ENCODE measurements at places on chromosomes 5 and 9.

DNA sequence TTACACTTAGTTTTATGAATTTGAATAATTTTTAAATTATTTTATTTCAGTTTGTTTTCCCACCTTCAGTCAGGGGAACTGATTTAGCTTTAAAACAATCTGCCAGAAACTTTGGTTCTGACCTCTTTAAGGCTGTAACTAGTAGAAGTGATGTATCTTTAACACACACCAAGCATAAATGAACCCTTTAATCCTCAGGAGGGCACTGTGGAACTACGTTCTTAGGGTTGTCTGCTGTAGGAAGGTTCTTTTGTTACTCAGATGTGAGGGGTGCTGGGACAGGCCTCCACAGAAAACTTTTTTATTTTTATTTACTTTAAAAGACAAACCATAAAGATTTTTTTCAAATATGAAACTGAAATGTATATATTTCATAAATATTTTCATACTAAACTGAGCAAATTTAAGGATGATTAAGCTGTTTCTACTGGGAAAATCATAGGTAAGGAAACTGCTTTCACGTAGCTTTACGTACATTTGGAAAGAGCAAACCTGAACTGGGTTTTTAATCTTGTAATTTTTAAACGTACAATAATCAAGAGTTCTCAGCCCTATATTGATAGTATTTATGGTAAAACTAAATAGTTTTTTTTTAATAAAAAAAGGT lies 5.3 kb downstream of the KLF4 start:
- no peak for DNase-seq

DNA sequence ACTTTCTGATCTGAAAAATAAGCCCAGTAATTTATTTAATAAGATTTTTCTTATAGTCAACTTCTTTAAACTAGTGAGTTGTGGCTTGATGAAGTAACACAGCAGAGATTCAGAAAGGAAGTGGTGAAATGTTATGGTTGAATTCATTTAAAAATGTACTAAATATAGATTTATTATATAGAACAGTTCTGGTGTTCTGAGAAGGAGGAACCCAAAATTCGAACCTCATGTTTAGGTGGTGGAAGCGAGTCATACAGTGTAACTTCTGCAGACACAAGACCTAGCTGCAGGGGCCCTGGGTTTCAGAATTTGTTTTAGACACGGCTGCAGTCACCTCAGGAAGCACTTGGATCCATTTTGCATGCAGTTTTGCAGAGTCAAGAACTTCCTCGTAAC lies 188.2 kb downstream of the TRIO start:
- DNase-seq = no peak

DNA sequence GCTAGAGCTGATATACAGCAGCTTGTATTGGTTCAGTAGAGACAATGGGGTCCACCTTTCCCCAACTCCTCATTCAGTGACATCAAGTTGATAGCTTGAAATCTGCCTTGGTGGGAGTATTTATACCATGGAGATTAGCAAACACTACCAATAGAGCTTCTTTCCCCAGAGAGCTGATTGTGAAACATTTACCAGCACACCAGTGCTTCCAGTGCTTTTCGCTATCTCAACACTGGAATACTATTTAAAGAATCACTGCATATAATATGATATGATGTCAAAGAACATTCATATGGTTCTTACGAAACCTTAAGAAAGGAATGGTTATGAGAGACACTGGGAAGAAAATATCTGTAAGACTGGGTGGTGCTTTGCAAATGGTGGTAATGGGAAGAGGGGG lies 21.8 kb upstream of the RNF145 start:
- DNase-seq = no peak

GRCh38 chr5:143008809-143009521 lies 238.8 kb downstream of the ARHGAP26 start:
- peak; percentile 38 for DNase-seq

DNA sequence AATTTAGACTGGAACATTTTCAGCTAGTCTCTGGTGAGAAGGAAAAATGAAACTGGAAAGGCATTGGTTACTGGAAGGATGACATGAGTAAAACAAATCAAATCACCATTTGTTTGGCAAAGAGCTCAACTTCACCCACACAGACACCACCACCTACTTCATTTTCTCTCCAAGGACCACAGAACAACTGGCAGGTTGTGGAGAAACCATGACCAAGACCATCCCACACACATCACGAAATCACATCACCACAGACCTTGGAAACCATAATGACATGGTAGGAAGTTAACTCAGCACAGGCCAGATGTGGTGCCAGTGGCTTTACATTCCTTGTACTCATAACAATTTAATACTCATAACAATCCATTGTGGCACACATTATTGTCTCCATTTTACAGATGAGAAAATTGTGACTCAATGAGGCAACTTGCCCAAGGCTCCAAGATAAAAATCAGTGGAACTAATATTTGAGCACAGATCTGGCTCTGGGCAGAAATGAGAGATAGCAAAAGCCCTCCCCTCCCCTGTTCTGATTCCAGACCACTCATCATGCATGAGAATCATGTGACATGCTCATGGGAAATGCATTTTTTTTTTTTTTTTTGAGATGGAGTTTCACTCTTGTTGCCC lies 7.5 kb downstream of the OR1K1 start:
- DNase-seq = no peak

DNA sequence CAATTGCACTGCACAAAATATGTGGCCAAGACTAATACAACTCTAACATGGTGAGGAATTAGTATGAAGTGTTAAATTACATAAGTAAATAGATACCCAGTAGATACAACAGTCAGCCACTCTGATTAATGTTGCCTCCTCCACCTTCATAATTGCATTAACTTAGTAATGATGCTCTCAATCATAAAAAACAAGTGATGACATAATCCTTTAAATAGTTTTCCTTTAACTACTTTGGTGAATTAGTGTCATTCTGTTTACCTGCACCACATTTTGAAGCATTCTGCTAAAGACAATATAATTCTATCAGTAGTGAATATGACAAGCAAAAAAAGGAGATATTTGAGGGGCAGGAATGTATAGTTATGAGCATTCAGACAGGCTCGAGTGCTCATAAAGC lies 265.9 kb upstream of the SLC24A2 start:
- DNase-seq = no peak

DNA sequence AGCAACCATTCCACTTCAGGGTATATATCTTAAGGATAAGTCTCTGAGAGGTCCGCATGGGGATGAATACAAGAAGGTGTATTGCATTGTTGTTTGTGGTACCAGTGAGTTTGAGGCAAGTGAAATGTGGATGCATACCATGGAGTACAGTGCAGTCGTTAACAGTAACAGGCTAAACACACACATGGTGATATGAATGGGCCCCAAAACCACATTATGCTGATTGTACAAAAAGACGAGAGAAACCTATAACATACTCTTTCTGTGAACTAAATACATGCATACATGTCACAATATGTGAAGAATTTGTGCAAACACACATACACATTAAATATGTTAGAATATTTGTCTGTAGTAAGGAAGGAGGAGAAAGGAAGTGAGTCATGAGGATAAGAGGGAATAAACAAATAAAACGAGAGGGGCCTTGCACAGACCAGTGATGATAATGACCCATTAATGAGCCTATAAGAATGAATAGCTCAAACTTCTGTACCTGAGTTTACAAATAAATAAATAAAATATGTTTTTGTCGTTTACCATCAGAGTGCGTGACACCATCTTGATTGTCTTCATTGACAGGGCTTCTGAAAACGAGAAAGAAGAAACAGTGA lies 66.5 kb upstream of the RICTOR start:
- DNase-seq = no peak

DNA sequence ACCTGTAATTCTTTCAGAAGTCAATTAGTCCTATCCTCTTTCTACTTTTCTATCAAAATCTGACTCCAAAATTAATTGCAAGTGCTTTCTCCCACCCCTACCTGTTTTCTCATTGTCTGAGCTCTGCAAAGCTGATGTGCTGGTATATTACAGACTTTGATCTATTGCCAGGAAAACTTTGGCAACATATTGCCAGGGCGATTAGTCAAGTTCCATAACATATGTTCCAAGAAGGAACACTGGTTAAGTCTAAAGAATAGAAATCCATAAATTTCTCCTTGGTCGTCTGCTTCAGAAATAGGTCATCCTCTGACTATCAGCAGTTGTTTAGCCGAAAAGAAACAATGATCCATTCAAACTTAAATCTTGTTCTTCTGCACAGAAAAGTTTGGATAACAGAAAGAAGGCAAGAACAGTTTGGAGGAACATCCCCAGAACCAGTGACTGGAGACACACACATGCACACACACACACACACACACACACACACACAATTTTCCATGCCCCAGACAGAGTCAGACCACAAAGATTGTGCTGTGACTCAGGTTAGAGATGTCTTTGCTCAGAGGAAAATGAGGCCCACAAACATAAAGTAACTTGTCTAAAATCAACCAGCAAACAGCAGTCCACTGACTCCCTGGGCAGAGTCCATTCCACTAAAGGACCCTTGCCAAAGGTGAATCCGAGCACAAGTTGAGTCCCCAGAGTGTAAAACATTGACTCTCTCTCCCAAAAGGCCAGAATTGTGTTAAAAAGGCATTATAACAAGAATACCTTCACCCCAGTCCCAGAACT lies 202.1 kb downstream of the DEPDC1B start:
- DNase-seq = no peak

DNA sequence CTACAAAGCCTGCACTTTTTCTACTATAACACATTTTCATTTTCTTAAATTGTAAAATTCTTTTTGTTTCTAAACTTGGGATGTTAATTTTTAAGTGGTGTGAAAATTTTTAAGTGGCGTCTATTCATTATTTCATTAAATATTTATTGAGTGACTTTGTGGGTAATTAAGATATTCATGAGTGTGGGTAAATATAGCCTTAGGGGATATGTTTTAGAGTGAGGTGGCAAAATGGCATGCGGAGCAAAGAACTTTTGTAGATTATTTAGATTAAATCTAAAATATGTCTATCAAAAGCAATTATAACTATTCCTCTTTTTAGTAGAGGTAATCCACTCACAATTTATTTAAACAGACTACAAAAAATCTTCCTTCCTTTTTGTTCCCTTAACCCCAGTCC lies 188.4 kb downstream of the PCSK1 start:
- DNase-seq = no peak

DNA sequence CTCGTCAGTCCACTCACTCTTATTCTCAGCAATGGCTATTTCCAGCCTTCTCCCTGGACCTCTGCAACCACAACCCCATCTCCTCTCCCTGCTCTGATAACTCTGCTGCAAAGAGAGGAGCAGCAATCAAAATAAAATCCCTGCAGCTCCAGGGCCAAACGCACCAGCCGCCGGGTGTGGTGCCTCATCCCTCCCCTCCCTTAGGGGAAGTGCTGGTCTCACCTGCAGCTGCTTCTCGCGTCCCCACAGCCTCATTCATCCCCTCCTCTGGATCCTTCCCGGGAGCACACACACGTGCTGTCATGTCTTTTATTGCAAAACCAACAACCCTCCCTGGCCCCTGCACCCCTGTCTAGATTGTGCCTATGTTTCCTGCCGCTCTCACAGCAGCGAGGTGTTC lies 77.8 kb downstream of the TENT4A start:
- DNase-seq = no peak

- no peak for DNase-seq
Measured at GRCh38 chr9:7827056-7827455, 27.5 kb upstream of the DMAC1 start.

DNA sequence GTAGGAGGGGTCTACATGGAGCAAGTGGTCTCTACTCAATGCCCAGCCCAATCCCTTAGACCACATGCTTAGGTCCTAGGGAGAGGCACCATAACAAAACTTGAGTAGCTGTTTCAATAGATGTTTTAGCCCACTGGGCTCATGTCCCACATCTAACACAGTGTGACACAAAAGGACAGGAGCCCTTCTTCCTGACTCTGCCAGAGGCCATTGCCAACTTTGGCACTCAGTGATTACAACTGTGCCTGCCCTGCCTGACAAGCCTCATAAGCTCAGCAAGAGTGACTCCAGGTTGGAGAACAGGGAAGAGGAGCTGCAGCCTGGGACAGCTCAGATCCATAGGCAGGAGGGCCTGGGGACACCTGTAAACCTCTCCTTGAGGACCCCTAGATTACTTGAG lies 230.8 kb downstream of the ENC1 start:
- DNase-seq = no peak

GRCh38 chr5:63127054-63127453 lies 548.4 kb downstream of the LRRC70 start:
- no peak for DNase-seq

GRCh38 chr9:129550199-129550839 lies 70.6 kb downstream of the C9orf50 start:
- no peak for DNase-seq

- no peak for DNase-seq
Measured at GRCh38 chr5:119578937-119579336, 50.4 kb upstream of the FAM170A start.

- no peak for DNase-seq
Measured at GRCh38 chr5:124642151-124642550, 104.3 kb downstream of the ZNF608 start.

GRCh38 chr5:31471916-31472315 lies 60.0 kb downstream of the DROSHA start:
- DNase-seq = no peak

- no peak for DNase-seq
Measured at GRCh38 chr5:126641387-126641786, 40.6 kb downstream of the PHAX start.

GRCh38 chr5:149411738-149412519 lies 32.8 kb upstream of the IL17B start:
- no peak for DNase-seq

DNA sequence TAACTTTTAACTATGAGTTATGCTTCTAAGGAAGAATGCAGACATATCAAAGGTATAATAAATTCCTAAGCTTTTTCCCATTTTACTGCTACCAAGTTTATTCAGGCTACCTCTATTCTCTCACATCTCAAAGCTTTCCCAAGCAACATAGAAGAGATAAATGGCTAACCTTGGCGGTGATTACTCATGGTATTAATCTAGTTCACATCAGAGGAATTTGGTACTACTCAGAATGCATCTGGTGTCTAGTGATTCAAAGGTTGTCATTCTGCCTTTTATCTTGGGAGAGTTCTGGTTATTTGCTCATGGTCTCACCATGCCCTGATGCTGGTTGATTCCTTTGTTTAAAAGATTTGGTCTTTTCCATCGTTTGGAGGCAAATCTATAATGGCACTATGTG lies 182.7 kb downstream of the TAF11L14 start:
- no peak for DNase-seq

GRCh38 chr9:80922544-80922943 lies 766.8 kb downstream of the TLE1 start:
- no peak for DNase-seq

GRCh38 chr9:130933114-130934046 lies 5.7 kb downstream of the FIBCD1 start:
- DNase-seq = no peak

All from stimulated activated CD4-positive, alpha-beta T cell treated with anti-CD3 and anti-CD28 coated beads, TNF-alpha, amount 100 ng/mL, for 1 hour (primary cell).